Activated CD4-positive, alpha-beta T cell treated with anti-CD3 and anti-CD28 coated beads, Interleukin-2, amount 50 U/mL, for 48 hours (primary cell): ENCODE measurements at places on chromosomes 16 and 17.

DNA sequence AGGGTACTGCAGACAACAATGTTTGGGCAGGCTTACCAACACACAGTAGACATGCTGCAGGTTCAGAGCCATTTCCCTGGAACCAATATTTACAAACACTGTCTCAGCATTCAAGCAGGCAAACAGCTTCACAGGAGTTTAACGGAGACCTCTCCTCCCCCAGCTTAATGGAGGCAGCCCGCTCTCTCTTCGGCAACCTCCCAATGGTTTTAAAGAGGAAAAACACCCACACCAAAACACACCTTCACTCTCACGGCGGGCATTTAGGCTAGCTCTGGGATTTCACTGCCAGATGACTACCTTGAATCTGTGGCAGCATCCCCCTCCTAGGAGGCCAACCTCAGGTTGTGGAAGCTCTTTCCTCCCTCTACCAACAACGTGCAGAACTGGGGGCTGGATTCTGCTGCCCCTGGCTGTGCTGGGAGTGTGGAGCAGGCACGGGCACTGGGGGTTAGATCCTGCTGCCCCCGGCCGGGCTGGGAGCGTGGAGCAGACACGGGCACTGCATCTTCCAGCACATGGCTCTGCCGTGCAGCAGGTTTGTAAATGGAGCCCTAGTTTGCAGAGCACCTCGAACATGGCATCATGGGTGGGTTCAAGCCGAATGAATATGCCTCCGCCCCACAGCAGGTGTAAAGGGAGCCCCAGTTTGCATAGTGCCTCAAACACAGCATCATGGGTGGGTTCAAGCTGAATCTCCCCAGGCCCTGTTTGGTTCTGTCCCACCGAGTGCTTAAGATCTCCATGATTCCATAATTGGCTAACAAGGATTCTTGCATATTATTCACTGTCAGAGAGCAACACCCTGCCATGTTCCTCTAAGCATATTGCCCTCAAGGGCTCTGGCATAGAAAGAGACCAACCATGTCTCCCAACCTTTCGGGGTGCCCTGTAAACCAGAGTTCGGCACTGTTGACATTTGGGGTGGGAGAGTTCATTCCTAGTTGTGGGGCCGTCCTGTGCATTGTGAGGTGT, 86.4 kb downstream of the RBFOX3 start:
- DNase-seq: no peak

- DNase-seq: no peak
Measured at GRCh38 chr17:70327723-70328122, 158.4 kb downstream of the KCNJ2 start.

- DNase-seq: no peak
Measured at GRCh38 chr17:36859706-36860105, 77.6 kb upstream of the LHX1 start.

DNA sequence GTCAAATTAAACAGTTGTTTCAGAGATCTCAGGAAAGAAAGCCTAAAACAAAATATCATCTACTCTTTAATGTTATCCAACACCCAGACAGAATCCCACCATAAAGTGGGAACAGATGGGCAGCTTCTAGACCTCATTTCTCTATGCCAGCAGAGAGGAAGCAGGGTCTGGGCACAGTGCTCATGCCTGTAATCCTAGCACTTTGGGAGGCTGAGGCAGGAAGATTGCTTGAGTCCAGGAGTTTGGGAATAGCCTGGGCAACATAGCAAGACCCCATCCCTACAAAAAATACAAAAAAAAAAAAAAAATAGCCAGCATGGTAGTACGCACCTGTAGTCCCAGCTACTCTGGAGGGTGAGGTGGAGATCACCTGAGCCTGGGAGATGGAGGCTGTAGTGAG, 13.5 kb upstream of the ZNF652 start:
- DNase-seq: no peak
